ENCODE measurements at places on chromosomes 11 and 22.

- no peak for DNase-seq
Measured at GRCh38 chr11:111454561-111455192, 57.5 kb downstream of the BTG4 start.

DNA sequence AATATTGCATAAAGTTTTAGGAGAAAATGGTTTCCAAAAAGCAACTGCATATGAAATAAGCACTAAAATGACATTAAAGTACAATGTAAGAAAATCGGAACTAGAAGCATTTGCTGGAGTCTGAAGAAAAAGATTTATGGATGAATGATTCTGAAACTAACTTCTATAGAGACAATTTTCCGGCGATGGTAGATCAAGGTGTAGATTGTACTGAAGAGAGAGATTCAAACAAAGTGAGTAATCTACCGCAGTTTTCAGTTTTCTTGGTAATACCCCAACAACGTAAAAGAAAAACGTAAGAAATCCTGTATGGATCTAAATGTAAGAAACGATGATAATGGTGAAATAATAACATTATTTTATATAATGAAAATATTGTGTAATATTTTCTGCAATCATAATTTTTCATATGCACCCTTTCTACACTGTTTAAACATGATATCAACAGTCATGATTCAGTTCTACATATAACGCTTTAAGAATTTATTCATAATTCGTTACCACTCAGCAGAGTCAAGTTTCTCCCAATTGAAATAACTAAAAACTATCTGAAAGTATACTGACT, 1.8 kb upstream of the CDPF1 start:
- DNase-seq = no peak

GRCh38 chr22:45263463-45264269, 21.1 kb upstream of the UPK3A start:
- DNase-seq = peak; percentile 72

DNA sequence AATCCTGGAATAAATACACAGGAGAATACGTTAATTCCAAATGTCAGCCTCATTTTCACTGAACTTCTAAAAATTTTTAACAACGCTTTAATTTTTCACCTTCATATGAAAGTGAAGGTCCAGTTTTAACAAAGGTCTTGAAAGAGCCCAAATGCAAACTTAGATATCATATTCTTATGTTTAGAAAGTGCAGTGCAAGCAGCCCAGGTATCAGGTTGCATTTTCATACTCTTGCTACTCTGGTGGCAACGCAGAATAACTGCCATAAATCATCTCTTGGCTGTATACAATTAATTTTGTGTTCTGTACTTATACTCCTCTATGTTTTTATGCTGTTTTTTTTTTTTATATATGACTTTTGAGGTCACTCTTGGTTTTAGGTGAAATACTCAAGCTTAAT, 496.7 kb upstream of the ARHGAP42 start:
- DNase-seq = no peak

GRCh38 chr11:100726680-100727079, 39.6 kb downstream of the ARHGAP42 start:
- DNase-seq = no peak

Data from heart left ventricle (tissue), 16 donors.